Activated gamma-delta T cell treated with anti-CD3 and anti-CD28 coated beads, Interleukin-2, amount 50 U/mL, for 16 hours (primary cell): ENCODE measurements at places on chromosomes 12 and 14.

GRCh38 chr12:57875753-57876547, 29.4 kb upstream of the CTDSP2 start:
- DNase-seq: no peak

DNA sequence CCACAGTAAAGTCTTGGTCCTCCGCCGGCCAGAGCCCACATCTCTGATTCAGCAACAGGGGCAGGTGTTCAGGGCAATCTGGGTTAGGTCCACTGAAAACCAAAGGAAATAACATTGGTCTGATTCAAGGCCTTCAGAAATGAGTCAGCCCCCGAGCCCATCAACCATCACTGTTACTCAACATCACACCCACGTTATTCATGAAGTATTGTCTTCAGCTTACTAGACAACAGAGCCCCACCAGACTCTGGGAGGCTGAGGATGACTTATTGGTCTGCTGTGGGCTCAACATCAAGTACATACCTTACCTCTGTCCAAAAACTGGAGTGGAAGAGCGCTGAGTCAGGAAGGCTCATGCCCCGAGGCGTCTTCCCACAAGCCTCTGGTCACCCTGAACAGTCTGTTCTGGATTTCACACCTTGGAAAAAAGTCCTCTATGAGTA, 97.5 kb downstream of the ZFP36L1 start:
- peak; percentile 12 for DNase-seq

DNA sequence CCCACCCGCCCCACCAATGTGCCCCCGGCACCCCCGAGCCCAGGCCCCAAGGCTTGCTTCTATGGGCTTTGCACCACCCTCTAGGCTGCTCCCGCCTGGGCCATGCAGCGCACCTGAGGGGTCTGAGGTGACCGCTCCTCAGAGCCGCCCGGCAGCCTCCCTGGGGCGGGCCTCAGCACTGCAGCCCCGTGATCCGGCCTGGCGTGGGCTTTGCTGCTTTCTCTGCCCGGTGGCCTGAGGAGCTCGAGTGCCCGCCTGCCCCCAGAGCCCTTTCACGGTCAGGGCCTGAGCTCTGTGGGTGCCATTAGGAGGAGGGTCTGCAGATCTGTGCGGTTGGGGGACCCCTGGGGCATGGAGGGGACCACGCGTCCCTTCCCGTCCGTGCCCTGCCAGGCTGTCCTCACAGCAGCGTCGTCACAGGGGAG, 6.2 kb downstream of the MTA1 start:
- DNase-seq: no peak

DNA sequence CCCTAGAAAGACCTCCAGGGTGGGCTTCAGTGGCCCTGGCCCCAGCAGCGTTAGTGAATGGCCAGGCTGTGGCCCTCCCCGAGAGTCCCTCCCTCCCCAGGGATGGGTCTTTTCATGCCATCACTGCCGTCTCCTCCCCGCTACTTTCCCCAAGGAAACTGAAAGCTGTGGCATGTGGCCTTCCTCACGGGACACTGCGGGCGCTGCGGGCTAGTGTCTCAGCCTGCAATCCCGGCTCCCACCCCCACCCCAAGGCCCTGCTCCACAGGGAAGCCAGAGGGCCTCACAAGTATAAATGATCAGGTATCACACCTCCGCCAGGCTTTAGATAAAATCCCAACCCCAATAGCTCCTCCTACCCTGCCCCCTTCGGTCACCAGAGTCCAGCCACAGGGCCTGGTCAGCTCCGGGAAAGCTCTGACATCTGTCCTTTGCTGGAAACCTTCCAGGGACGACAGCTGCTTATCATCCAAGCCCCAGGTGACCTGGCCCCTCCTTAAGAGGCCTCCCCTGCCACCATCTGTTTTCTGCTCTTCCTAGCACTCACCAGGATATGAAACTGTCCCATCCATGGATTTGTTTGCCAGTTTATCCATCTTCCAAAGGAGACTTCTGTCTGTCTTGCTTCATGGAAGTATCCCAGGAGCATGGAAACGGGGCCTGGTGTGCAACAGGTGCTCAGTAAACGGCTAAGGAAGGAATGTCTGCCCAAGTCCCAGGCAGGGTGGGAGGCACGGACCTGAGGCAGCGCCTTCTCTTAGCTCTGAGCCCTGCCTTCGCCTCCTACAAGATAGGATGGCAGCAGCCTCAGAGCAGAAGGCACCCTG, 31.6 kb downstream of the CCDC85C start:
- no peak for DNase-seq

DNA sequence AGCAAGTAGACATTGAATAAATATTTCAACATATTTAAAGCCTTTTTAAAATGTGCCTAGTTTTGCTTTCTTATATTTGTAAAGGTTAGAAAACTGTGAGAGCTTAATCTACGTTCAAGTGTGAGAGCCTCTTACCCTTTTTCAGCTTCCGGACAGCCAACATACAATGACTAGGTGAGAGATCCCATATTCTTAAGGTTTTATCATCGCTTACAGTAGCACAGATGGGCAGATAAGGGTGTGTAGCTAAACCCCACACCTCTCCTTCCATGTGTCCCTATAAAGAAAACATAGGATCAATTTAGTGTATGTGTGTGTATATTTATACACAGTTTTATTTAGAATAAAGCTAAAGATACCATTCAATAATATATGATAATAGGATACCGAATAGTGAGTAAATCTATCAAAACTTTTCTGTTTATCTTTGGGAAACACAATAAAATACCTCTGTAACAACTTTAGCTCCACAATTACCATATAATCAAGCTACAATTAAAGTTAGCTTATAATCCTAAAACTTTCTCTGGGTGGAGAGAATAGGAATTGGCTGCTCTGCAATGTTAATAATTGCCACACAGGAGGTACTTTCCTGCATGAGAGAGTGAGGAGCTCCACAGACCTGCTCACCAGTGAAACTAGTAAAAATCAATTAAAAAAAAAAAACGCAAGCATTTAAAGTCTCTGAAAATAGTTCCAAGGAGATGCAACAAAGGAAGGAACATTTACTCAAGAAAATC, 110.8 kb downstream of the EML5 start:
- no peak for DNase-seq

- DNase-seq: no peak
Measured at GRCh38 chr14:77667331-77667730, 40.5 kb downstream of the ALKBH1 start.

- DNase-seq: peak; percentile 9
Measured at GRCh38 chr14:32077081-32078022, at the start of gene ARHGAP5. Gene ARHGAP5 (plus strand): TSS chr14:32077304. CDS start chr14:32090670, 13,366 bp downstream.

DNA sequence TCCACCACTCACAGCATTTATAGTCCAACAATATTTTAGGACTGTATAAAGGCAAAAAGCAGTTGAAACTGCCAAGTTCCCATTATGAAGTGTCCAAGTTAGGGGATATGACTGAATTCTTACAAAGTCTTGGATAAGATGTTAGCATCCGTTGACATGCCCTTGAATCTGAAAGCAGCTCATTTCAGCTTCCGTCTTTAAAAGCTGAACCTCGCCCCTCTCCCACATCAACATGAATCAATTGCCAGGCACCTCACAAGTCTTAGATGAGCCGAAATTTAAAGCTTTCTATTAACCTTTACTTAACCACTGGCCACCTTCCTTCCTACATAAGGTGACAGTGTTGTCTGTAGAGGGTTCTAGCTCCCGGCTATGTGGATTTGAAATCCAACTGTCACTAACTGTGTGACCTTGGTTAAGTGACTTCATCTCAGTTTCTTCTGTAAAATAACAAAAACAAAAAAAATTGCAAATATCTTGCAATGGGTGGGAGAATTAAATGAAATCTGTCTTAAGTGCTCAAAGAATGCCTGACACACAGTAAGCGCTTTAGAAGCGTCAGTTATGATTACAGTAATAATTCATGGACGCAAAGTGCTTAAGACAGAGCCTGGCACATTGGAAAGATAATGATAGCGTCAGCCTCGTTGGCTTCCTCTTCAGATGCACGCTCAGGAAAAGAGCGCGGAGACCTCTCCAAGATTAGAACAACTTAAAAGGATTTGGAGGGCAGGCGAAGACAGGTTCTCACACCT, 1.2 kb downstream of the PPP1CC start:
- no peak for DNase-seq

DNA sequence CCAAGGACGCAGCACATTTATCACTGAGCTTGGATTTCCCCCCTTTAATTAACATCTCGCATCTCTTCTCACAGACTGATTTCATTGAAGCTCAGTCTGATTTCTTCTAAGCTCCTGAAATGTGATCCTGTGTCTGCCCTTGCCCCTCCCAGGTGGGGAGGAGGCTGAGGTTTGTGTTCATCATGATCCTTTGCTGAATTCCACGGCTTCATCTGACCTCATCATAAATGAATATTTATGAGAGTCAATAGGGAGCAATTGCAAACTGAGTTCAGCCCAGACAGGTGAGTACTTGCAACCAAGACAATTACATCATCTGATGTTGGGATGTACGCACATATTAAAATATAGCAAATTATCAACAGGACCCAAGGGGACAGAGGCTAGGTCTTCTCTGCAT, 72.4 kb downstream of the MAP1LC3B2 start:
- no peak for DNase-seq

DNA sequence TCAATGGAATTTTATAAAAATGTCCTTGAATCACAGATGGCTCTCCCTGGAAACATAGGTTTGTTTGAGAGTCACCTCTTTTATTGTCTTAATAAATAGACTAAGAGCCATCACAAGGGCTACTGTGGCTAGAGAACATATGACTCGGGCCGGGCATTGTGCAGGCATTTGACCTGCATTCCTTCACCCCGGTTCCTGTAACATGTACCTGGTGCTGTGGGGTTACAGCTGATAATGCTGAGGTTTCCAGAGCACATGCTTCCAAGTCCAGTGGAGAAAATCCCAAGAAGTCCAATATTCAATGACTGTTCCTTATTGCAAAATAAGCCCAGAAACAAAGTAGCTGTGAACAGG, 1.0 kb upstream of the ACACB start:
- DNase-seq: no peak

DNA sequence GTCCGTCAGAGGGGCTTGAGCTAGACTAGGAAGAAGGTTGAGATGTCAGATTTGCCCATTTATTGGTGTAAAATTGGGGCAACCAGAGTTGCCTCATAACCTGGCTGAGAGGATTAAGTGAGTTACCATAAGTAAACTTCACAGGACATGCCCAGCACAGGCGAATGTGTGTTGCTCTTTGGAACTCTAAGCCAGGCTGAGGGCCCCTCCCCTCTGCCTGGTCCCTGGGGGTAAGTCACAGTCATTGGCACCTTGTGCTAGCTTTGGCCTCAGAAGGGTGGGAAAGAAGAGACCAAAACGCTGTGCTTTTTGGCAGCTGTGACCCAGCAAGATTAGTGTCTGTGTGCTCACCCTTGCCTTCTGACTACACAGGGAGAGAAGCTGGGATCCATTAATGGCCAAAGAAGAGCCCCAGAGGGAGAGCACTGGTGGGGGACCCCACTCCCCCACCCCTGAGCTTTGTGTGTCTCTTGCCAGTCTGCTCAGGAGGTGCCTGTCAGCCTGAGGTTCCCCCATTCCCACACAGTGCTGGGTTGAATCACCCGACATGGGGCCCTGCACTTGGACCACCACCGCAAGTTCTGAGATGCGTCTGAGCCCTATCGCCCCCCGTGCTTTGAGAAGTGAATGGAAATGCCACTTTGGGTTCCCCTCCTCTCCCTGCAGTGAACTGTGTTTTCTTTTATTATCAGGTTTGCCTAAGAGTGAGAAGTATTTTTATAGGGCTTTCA, 74.1 kb downstream of the CACNA1C start:
- no peak for DNase-seq

- DNase-seq: no peak
Measured at GRCh38 chr14:20671597-20672283, 12.6 kb upstream of the RNASE4 start.

DNA sequence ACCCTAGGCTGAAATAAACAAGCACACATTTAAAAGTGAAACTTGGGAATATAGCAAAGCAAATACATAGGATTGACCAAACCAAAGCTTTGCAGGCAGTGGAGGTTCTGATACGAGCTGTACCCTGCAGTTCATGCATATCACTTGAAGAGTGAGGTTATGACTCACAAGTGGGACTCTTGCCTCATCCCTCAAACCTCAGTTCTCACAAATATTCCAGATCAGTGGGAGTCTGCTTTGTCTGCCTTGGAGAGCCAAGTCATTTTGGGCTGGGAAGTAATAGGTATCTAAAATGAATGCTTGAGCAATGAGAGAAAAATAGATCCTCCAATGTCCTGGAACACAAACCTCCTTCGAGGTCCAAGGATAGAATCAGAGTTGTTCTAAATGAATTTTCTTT, 116.4 kb downstream of the LRIG3 start:
- no peak for DNase-seq

DNA sequence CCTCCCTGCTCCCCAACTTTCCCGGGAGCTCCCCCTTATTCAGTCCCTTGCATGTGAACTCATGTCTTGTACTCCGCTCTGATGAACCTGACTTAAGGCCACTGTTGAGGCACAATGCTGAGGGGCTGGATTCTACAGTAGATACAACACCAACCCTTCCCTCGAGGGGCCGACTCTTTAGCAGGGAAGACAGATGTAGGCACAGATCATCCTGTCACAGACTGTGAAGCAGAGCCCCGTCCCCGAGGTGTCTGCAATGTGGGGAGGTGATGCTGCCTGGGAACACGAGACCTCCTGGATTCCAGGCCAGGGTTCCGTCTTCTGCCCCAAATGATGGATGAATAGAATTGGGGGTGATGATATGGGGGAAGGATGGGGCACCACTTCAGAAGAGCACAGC, 175.1 kb downstream of the CHST11 start:
- DNase-seq: no peak

DNA sequence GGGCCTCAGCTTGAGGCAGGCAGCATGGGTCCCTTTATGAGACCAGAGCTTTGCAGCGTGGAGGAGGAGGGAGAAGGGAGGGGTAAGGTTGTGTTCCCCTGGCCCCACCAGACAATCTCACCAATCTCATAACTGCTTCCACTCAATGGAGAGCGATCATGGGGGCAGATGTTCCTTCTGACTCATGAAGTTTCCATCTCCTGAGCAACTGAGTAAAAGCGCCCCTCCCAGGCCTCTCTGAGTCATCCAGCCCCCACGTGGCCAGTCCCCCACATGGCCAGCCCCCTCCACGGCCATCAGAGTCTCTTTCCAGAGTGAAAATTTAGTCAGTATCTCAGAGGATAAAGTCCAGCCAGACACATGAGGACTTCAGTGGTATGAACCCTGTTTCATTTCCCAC, 39.2 kb upstream of the PLXNC1 start:
- DNase-seq: no peak

DNA sequence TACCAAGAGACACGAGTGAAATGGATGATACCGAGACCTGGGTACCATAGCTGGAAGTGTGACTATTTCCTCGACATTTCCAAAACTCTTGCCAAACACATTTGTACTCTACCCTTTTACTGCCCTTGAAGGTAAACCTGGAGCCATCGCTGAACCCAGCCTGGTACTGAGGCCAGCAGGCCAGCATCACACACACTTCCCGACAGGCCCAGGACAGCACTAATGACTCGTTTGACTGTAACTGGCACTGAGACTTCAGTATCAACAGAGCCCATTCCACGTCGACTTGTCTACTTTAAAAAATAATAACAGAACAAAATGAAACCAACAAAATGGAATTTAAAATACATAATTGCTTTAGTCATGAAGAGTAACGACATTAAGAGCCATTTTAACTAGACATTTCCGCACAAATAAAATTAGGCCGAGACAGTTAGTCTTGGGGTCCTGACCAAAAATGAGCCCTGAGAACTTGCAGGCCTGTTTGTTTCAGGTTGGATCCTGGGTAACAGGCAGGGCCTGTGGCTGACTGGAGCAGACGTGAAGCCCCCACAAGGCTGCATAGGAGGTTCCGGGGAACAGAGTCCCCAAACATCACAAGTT, 94.3 kb downstream of the RIMBP2 start:
- DNase-seq: no peak

- DNase-seq: no peak
Measured at GRCh38 chr12:67911275-67911600, 78.0 kb upstream of the IFNG-AS1 start.
